ENCODE measurements at places on chromosomes 5 and 9. TPM values are rescaled to one million over a fixed set of nuclear protein-coding genes. Genes with fewer than 3 reads are reported as not detected.

NUTM2G gene
- total RNA-seq: not detected

SLC25A48 gene
- total RNA-seq: not detected

TMEM141 gene
- total RNA-seq: 108 TPM

AMACR gene
- 11.8 TPM for total RNA-seq

ZNF483 gene
- 1.8 TPM for total RNA-seq

SLCO6A1 gene
- total RNA-seq: not detected

HAVCR1 gene
- total RNA-seq: not detected

ACTBL2 gene
- total RNA-seq: 0.04 TPM

GNG10 gene
- 53.7 TPM for total RNA-seq

FOXD4 gene
- total RNA-seq: 0.10 TPM

ZBTB5 gene
- total RNA-seq: 8.9 TPM

MINAR2 gene
- not detected for total RNA-seq

N4BP3 gene
- total RNA-seq: 3.6 TPM

ISOC1 gene
- total RNA-seq: 21.7 TPM

C9 gene
- not detected for total RNA-seq

CNTNAP3B gene
- total RNA-seq: 4.5 TPM

AHRR gene
- total RNA-seq: 0.18 TPM

DAP gene
- total RNA-seq: 83.5 TPM

SLC36A3 gene
- not detected for total RNA-seq

CCDC69 gene
- 4.3 TPM for total RNA-seq

TLX3 gene
- total RNA-seq: not detected

PHF24 gene
- total RNA-seq: 0.54 TPM

WDR31 gene
- total RNA-seq: 0.71 TPM

OTP gene
- total RNA-seq: not detected

FOXD4L3 gene
- 0.04 TPM for total RNA-seq

SPATA31D4 gene
- total RNA-seq: not detected

FREM1 gene
- not detected for total RNA-seq

PCDHGC5 gene
- 0.42 TPM for total RNA-seq

GBGT1 gene
- 1.7 TPM for total RNA-seq

JAKMIP2 gene
- not detected for total RNA-seq

DOK3 gene
- total RNA-seq: 2.2 TPM

GMCL2 gene
- total RNA-seq: not detected

GFI1B gene
- not detected for total RNA-seq

AFAP1L1 gene
- total RNA-seq: 16.6 TPM

FGF10 gene
- not detected for total RNA-seq

SPARC gene
- 490 TPM for total RNA-seq

PPIC gene
- total RNA-seq: 29.0 TPM

PALM2AKAP2 gene
- 8.9 TPM for total RNA-seq

GGTA1 gene
- not detected for total RNA-seq

KCNV2 gene
- not detected for total RNA-seq

MVB12B gene
- 3.1 TPM for total RNA-seq

PDLIM4 gene
- total RNA-seq: 115 TPM

SPINK1 gene
- not detected for total RNA-seq

NFIB gene
- 26.5 TPM for total RNA-seq

SLC25A2 gene
- not detected for total RNA-seq

ENTPD8 gene
- not detected for total RNA-seq

PCDHA4 gene
- total RNA-seq: not detected

TEK gene
- 0.10 TPM for total RNA-seq

DBH gene
- total RNA-seq: not detected

SLC4A9 gene
- total RNA-seq: 0.04 TPM

ORM2 gene
- not detected for total RNA-seq

LRRC26 gene
- not detected for total RNA-seq

ITK gene
- total RNA-seq: not detected

SOHLH1 gene
- total RNA-seq: not detected

LURAP1L gene
- total RNA-seq: 3.6 TPM

DIPK1B gene
- 0.21 TPM for total RNA-seq

TMEM215 gene
- not detected for total RNA-seq
